Urinary bladder (tissue), 4 donors: ENCODE measurements at places on chromosomes 2 and 18. TPM values are rescaled to one million over a fixed set of nuclear protein-coding genes. Genes with fewer than 3 reads are reported as not detected.

The GAD1 gene
- total RNA-seq, result 0.85 TPM

The RAB6C gene
- 0.11 TPM for total RNA-seq

GRCh38 chr2:174951745-174952144 is 53.4 kb downstream of the CHN1 start:
- no peak for DNase-seq

DNA sequence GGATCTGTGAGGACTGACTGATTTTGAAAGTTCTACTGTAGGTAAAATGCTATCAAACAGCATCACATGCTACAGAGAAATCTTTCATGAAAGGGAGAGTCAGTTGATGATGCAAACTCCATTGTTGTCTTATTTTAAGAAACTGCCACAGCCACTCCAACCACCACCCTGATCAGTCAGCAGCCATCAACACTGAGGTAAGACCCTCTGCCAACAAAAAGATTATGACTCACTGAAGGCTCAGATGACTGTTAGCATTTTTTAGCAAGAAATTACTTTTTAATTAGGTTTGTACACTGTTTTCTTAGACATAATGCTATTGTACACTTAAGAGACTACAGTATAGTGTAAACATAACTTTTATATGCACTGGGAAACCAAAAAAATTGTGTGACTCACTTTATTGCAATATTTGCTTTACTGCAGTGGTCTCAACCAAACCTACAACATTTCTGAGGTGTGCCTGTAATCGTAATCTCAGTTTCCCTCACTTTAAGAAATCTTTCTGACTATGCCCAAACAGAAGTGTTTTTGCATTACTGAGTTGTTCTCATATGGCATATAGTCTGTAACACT is 42.8 kb downstream of the METTL8 start:
- no peak for DNase-seq

The MAP3K20 gene
- total RNA-seq, result 140 TPM

GRCh38 chr2:179809606-179810005 is 51.8 kb downstream of the ZNF385B start:
- DNase-seq, result no peak

The LCT gene
- not detected for total RNA-seq

GRCh38 chr2:121375621-121376159 is 90.7 kb upstream of the TFCP2L1 start:
- no peak for DNase-seq

GRCh38 chr2:38615237-38615636 is 12.5 kb upstream of the HNRNPLL start:
- DNase-seq, result no peak

- DNase-seq, result no peak
These were observed 10.3 kb upstream of the DYTN start for GRCh38 chr2:206728277-206729199.

The CHRNA1 gene
- total RNA-seq, result 6.3 TPM

- no peak for DNase-seq
These were observed 306.6 kb upstream of the SOX11 start for GRCh38 chr2:5385596-5385995.

- DNase-seq, result no peak
These were observed 36.5 kb downstream of the POLR1A start for GRCh38 chr2:86069091-86069685.

GRCh38 chr18:57583297-57583835 is 3.1 kb downstream of the FECH start:
- no peak for DNase-seq

GRCh38 chr2:46340740-46341420 is 43.7 kb downstream of the EPAS1 start:
- DNase-seq, result no peak

- DNase-seq, result no peak
These were observed 148.8 kb downstream of the ARL4C start for GRCh38 chr2:234348081-234348480.

DNA sequence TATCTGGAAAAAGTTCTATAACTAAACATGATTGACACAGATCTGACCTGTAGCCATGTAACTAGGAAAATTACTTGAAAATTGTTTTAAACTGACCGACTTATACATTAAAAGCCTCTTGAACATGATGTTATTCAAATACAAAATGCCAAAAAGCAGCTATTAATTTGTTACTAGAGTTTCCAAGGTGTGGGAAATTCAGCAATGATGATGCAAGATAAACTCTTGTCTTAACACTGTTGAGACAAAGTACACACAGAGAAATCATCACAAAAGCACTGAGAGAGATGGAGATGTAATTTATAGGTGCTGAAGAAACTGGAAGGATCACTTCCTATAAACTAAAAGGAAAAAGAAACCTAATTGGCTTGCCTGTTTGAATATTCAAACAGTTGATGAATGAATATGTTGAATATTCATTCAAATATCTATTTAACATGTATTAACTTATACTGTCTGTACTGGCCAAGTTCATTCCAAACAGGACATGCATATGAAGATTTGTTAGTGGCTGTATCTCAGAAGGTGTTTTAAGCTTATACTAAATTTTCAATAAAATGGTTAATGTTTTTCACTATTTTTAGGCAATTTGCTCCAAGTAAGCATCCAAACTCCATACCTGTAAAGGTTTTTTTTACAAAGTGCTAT is 34.6 kb upstream of the WDR75 start:
- DNase-seq, result no peak

GRCh38 chr2:167822690-167823465 is 424.5 kb downstream of the STK39 start:
- DNase-seq, result no peak

GRCh38 chr18:42473611-42474010 is 518.6 kb downstream of the PIK3C3 start:
- DNase-seq, result no peak

The COL4A4 gene
- total RNA-seq, result 0.90 TPM

DNA sequence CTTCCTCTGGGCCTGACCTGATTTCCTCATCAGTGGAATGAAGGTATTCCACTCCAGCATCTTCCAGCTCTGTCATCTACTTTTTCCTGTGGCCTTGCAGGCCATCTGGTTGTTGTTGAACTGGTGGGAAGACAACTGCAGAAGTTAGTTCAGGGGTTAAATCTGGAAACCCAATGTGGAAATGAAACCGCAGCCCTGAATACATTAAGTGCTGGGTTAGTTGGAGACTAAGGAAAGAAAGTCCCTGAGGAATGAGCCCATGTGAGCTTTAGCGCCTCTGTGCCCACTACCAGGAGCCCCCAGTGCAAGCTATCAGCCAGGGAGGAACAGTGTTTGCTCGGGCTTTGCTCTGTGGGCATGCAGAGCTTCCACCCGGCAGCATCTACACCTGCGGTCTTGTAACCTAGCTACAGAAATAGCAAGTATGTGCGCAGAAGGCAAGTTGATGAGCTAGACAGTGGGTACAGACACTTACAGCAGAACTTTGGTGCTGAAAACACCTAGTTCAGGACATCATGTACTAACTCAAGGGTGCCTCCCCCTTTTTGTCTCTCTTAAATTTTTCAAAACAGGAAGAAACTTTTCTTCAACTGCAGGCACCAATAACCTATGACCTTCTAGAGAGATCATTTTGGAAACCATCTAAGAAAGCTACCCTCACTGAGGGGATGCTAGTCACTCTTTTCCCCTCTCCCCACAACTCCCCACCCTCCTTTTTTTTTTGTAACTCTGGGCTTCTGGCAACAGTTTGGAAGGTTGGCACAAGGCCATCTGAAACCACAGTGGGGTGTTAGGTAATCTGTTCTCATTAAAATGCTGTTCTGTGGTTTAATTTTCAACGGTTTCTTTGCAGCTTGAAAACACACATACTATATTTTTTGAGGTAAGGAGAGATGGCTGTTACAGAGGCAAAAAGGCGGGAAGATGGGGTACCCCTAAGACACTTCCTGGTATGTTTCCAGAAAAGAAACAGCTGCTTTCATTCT is 18.3 kb upstream of the CXCR4 start:
- no peak for DNase-seq

The TMEFF2 gene
- 4.7 TPM for total RNA-seq

The STPG4 gene
- not detected for total RNA-seq

DNA sequence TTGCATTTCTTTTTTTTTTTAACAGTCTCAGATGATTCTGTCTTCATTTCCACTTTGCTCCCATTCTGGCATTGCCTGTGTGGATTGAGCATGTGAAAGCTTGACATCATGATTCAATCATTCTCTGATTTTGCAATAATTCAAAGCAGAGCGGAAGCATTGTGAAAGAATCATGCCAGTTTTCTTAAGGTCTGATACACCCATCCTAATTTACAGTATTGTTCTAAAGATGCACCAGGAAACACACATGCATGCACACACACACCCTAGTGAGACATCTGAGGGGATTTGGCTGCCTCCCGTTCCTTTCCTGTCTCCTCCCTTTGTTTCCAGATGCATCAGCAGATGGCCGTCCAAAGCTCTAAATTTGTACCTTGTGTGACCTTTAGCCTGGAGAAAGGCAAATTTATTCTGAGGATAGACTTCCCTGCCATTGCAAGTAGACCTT is 97.3 kb downstream of the FMNL2 start:
- no peak for DNase-seq

The ING5 gene
- total RNA-seq, result 32.9 TPM

- no peak for DNase-seq
These were observed 16.2 kb downstream of the DOCK10 start for GRCh38 chr2:225025917-225026571.

The FSHR gene
- 0.69 TPM for total RNA-seq
